Mesothelial cell of epicardium (in vitro differentiated cells): ENCODE measurements at places on chromosomes 2 and 18. TPM values are rescaled to one million over a fixed set of nuclear protein-coding genes. Genes with fewer than 3 reads are reported as not detected.

- no peak for DNase-seq
These were observed 74.0 kb downstream of the UNC80 start for GRCh38 chr2:209845666-209846065.

- no peak for DNase-seq
These were observed 3.3 kb downstream of the PTGR3 start for GRCh38 chr18:75205514-75206132.

TNS1 gene
- 116 to 130 TPM (median 117 TPM) in 3 replicates for total RNA-seq

SERPINB5 gene
- 0.13 to 0.22 TPM (median 0.18 TPM) in 3 replicates for total RNA-seq

CNPPD1 gene
- 24.4 to 28.2 TPM (median 27.5 TPM) in 3 replicates for total RNA-seq

DNA sequence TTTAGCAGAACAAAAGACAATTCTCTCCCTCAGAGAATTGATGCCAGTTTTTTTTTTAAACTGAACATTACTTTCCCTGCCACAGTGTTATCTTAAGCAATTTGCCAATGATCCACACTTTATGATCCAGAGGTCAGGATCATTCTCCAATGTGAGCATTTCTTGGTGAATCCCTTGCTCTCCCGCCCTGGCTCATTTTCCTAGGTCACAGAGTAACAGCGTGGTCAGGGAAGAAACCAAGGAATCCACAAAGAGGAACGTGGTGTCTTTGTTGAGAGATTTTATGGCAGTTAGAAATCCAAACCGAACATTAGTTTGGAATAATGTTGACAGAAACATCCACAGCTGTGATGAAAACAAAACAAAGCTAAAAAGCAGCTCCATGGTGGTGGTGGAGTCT is 250.3 kb downstream of the TTC32 start:
- DNase-seq, result no peak

DNA sequence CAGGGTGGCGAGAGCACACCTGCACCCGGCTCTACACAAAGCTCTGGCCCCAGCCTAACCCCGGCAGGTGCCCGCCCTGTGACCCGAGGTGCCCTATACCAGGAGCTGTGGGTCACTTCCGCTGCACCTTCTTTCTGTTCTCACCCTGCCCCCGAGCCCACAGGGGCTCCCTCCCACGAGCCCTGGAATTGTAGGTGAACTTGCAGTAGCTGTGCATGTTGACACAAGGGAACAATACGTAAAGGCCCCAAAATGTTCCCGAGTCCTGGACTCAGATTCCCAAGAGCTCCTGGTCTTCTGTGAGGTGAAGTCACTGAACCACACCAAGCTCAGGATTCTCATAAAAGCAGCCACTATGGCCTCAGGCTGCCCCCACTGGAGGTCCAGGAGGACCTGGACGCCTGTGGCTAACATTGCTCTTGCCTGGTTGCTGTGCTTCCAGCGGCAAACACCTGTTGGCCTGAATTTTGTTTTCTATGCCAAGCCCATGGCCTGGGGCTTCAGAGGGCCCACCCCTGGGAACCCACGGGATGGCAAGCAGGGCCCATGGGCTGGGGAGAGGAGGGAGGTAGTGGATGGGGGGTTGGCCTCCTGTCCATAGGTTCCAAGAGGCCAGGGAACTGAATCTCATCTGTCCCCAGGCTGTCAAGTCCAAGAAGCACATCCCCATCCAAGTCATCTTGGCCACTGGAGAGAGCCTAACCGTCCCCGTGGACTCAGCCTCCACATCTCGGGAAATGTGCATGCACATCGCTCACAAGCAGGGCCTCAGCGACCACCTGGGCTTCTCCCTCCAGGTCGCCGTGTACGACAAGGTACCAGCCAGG is 23.2 kb upstream of the GPR17 start:
- DNase-seq, result peak; percentile 12

- no peak for DNase-seq
These were observed 1957.7 kb upstream of the CELF4 start for GRCh38 chr18:39523281-39523680.

GRCh38 chr18:32358075-32358474 is 112.6 kb downstream of the GAREM1 start:
- no peak for DNase-seq

- DNase-seq, result no peak
These were observed 34.4 kb upstream of the ROCK1 start for GRCh38 chr18:21146016-21146415.

HOXD4 gene
- total RNA-seq, result 0.67 to 1.4 TPM (median 1.3 TPM) in 3 replicates

POTEC gene
- not detected in 3 replicates for total RNA-seq

- DNase-seq, result no peak
These were observed 17.2 kb upstream of the TNP1 start for GRCh38 chr2:216877085-216877484.
